Activated T-cell treated with anti-CD3 and anti-CD28 coated beads, Interleukin-2, amount 50 U/mL, for 1 hour (primary cell): ENCODE measurements at places on chromosomes 3 and 15.

- DNase-seq, result no peak
Observed at GRCh38 chr3:150094150-150094933, 123.6 kb upstream of the PFN2 start.

- no peak for DNase-seq
Observed at GRCh38 chr3:14141144-14141543, 16.3 kb downstream of the TMEM43 start.

DNA sequence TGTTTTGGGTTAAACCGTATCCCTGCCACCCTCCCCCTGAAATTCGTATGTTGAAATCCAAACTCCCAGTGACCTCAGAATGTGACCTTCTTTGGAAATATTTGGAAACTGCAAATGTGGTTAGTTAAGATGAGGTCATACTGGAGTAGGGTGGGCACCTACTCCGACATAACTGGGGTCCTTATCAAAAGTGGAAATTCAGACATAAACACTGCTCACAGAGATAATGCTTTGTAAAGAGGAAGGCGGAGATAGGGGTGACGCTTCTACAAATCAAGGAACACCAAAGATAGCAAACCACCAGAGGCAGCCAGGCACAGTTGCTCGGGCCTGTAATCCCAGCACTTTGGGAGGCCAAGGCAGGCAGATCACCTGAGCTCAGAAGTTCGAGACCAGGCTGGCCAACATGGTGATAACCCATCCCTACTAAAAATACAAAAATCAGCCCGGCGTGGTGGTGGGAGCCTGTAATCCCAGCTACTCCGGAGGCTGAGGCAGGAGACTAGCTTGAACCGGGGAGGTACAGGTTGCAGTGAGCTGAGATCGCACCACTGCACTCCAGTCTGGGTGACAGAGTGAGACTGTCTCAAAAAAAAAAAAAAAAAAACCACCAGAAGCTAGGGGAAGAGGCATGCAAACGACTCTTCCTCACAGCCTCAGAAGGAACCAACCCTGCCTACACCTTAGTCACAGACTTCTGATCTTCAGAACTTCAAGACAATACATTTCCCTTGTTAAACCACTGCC is 51.1 kb upstream of the CHD2 start:
- DNase-seq, result peak; percentile 52

DNA sequence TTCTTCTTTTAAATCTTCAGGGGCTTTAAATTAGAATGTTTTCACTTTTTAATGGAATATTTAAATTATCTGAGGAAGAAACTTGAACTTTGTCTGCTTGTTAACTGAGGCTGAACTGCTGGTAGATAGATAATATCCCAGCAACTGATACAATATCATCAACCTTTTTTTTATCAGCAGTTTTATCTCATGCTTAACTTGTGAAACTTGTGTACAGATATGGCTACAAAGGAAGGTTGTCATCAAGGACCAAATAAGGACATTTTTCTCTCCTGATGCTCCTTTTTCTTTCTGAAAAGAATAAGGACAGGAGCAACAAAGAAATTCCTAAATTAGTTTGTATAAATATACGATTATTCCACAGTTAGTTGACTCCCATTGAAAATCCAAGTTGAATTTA is 66.4 kb upstream of the KBTBD8 start:
- DNase-seq, result no peak

GRCh38 chr3:171269542-171269941 is 190.7 kb downstream of the TNIK start:
- DNase-seq, result no peak

- no peak for DNase-seq
Observed at GRCh38 chr3:139830817-139831216, 104.2 kb upstream of the CLSTN2 start.

DNA sequence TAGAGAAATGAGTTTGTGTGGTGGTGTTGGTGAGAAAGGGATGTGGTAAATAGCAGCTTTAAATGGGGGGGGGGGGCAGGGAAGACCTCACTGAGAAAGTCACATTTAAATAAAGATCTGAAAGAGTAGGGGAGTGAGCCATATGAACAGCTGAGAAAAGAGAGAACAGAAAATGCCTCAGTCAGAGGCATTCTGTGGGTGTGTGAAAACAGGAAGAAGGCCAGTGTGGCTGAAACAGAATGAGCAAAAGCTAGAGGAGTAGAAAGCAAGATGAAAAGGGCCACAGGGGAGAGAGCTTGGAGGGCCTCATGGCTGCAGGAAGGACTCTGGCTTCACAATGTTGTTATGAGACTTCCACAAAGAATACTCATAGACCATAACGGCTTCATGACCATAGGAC is 783.3 kb downstream of the ZPLD1 start:
- no peak for DNase-seq

GRCh38 chr15:80996247-80996646 is 4.5 kb upstream of the TLNRD1 start:
- DNase-seq, result no peak

GRCh38 chr3:154972951-154973350 is 107.2 kb upstream of the MME start:
- no peak for DNase-seq

DNA sequence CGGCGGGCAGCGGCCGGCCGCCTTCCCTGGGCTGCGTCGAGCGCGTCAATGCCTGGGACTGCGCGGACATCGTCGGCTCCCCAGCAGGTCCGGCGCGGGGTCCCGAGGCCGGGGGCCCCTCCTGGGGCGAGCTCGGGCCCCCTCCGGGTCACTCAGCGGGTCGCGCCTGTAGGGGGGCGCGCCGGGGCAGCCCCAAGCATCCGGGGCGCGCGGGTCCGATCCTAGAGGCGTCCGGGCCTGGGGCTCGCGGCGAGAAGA is 725 bp downstream of the TLE3 start:
- DNase-seq, result no peak

DNA sequence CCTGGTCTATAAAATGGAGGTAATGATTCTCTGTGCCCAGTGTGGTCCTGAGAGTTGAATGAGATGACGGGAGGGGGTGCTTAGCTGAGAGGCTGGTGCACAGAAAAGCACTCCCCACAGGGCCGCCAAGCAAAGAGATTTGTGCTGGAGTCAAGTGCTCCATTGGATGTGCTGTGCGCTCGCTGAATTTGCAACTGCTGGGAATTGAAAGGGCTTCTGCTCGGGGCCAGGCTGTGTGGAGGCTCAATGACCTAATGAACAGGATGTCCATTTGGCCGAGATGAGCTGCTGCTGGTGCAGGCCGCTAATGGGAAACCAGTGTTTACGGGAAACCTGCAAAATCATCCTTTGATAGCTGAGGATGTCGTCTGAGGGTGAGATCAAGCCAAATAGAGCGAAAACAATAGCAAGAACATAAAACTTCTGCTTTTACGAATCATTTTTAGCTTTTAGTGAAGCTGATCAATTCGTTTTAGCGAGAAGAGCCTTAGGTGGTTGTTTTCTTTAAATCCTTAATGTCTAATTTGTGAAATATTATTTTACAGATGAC is 211.7 kb downstream of the GABRG3 start:
- DNase-seq, result no peak

DNA sequence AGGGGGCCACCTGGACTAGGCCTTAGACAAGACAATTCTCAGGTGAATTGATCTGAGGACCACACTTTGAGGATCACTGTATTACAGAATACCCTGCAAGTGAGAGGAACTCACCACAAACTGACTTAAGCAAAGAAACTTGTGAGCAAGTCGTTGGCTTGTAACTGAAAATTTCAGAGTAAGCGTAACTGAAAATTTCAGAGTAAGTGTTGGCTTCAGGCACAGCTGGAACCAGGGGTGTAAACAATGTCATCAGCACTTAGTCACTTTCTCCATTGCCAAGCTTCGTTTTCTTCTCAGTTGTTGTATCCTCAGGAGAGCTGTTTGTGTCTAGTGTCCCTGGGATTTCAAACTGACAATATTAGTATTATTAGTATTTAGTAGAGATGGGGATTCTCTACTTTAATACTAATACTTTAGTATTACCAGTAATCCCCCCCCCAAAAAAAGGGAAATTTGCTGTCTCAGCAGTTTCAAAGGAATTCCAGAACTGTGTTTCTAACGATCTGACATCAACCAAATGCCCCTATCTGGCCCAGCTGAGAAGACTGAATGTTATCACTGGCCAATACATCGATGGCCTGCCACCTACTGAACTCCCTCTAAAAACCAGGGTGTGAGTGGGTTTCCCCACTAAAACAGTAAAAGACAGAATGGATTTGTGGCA is 474.4 kb downstream of the NTRK3 start:
- DNase-seq, result no peak
